ENCODE measurements at places on chromosomes 11 and 22. TPM values are rescaled to one million over a fixed set of nuclear protein-coding genes. Genes with fewer than 3 reads are reported as not detected.

DNA sequence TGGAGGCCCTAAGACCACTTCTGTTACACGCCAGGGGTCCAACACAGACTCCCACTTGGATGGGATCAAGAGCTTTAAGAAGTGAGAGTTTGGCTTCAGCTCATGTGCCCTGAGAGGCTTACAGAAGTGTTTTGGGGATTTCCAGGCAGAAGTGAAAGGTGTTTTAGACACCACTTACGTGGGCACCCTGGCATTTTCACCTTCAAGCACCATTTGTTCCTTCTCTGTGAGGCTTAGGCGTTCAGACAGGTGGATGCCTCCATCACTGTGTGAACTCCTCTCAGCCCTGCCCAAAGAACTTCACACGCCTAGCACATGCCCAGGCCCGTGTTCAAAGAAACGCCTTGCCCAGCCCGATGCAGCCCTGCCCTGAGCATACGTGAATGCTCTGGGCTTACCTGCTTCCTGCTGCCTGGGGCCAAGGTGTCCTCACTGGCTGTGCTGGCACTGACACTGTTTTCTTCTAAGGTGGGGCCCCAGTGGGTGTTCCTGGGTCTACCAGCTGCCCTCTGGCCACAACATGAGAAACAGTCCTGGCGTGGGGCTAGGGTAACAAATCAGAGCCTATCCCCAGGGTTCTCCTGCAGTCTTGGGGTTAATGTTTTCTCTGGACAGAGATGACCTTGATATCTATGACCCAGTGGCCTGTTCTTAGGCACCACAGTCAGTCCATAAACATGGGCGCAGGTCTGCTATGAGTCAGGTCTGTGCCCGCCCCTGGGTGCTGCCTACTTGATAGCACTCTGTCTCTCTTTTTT, 34.0 kb downstream of the AMPD3 start:
- DNase-seq: no peak

The PARVG gene
- 4.5 TPM for polyA plus RNA-seq

DNA sequence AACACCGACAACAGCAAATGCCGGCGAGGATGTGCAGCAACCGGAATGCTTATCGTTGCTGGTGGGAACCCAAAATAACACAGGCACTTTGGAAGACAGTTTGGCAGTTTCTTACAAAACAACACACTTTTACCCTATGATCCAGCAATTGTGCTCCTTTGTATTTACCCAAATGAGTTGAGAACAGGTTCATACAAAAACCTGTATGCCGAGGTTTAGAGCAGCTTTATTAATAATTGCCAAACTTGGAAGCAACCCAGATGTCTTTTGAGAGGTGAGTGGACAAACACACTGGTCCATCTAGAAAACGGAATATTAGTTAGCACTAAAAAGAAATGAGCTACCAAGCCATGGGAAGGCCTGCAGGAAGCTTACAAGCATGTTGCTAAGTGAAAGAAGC, 118.9 kb downstream of the CTTN start:
- DNase-seq: no peak

- no peak for DNase-seq
Observed at GRCh38 chr22:19396934-19397733, 34.4 kb downstream of the HIRA start.

DNA sequence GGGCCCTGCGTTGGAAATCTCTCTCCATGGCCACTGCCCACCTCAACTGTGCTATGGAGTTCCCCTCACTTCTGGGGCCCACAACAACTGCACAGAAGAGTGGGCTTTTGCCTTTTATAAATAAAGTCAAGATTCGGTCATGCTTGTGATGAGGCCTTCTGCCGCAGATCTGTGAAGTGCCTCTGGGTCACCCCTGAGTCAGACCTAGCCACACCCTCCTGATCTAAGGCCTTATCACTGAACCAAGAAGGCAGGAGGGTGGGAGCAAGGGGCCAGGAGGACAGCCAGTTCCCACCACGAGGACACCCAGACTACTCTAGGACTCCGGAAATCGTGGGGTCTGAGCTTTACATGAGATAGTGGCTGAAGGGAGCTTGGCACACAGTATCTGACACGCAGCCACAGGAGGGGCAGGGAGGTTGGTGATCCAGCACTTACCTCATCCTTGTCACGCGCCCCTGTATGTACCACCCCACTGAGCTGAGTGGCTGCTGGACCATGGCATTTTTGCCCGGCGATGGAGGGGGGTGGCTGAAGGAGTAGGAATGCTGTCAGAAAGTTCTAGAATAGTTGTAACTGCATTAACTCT, 115.7 kb downstream of the ABTB2 start:
- no peak for DNase-seq

GRCh38 chr11:79168530-79169110, 272.2 kb downstream of the TENM4 start:
- DNase-seq: no peak

DNA sequence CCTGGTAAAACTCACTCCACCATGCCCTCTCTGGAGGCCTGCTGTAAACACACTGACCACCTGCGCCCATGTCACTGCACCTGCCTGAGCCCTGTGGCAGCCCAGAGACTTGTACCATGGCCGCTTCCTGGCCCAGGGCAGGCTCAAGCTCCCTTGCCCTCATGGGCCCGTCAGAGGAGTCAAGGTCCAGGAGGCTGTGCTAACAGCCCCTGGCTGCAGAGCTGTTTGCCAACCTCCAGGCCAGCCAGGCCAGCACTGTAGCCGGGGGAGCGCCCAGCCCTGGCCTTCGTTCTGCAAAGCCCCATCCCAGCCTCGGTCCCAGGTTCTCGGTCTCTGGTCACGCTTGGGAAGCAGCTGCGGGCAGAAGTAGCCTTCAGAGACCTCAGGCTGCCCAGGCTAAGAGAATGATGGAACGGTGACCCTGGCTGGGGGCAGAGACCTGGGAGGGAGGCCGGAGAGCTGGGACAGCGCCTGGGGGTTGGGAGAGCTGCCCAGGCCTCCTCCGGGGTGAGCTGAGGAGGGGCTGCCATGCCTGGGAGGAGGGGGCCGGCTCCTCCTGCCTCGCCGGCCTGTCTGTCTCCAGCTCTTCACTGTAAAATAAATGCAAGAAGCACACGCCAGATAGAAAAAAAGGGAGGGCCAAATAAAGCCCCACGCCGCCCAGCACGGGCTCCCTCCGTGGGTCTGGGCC, 11.9 kb upstream of the TCF20 start:
- DNase-seq: no peak

DNA sequence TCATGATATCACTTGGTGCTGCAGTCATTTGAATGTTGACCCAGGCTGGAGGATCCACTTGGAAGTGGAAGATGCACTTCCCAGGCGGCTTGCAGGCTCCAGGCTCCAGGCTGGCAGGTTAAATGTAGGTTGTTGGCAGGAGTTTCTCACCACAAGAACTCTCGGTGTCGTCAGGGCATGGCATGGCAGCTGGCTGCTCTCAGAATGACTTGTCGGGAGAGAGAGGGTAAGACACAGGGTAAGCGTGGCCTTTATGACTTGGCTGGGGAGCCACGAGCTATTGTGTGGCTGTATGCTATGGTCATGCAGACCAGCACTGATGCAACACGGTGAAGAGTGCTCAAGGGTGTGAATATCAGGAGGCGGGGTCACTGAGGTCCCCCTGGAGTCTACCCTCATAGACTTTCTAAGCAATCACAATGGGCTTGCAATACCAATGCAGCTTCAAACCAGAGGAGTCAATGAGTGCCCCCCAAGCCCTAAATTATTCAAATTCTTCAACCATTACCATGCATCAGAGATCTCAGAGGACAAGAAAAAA, 1027.7 kb downstream of the OPCML start:
- no peak for DNase-seq

The LRRC56 gene
- polyA plus RNA-seq: 9.1 TPM

DNA sequence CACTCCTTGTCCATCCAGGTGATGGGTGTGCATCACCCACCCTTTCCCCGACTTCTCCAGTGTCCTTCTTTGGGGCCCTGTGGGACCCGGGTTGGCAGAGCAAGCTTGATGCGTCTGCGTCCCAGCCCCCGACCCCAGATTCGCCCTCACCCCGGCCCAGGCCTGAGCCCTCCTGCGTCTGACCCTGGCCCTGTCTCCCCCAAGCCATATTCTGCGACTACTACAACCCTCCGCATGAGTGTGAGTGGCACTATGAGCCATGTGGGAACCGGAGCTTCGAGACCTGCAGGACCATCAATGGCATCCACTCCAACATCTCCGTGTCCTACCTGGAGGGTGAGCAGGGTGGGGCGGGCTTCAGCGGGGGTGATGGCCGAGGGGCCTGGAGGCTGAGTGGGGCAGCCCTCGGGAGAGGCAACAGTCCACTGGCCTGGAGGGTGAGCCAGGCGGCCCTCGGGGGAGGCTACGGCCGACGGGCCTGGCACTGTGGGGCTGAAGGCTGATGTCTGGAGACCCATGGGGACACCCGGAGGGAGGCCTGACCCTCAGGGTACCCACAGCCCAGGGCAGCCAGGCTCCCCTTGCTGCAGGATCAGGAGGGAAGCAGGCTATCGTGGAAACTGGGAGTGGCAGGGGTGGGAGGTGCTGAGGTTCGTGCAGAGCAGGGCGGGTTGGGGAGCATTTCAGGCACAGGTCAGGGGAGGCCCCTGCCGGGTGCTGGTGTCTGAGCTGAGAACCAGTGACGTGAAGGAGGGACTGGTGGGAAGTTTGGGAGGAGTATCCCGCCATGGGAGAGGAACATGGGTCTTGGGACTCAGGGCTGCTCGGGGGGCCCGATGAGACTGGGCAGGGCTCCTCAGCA, 15.3 kb downstream of the MUC2 start:
- DNase-seq: no peak

The APOA5 gene
- not detected for polyA plus RNA-seq

The RCOR2 gene
- 11.0 TPM for polyA plus RNA-seq

DNA sequence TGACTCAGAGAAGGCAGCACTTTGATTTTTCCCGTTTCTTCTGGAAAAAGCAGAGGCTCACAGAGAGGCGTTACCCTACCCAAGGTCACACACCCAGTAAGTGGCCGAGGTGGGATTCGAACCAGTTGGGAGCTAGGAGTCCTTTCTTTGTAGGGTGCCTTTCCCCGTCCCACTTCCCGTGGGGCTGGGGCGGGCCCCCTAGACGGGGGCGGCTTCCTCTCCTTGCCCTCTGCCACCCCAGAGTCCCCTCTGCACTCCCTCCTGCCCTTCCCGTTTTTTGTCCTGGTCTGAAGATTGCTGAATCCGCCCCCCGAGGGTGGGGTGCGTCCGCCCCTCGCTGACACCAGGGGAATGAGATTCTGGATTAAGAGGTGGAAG, 747 bp downstream of the TPCN2 start:
- DNase-seq: no peak

- no peak for DNase-seq
Observed at GRCh38 chr11:12818333-12819015, 144.3 kb downstream of the TEAD1 start.

The CEP126 gene
- 2.8 TPM for polyA plus RNA-seq

DNA sequence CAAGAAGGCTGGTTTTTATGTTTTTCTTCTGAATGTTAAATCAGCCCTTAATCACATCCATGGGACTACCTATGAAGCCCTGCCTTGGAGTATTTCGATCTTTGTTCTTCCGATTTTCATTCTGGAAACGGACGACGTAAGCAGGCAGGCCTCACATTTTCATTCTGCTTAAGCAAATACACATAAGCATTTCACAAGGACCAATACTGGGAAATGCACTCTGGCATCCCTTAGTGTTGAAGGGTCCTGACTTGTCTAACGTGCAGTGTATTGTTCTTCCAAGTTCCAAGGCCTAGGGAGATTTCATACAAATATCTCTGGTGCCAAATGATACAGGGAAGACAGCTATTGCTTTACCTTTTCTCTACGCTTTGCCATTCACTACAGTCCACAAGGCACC, 143.8 kb downstream of the LARGE1 start:
- no peak for DNase-seq

The PTPRJ gene
- 3.2 TPM for polyA plus RNA-seq

The OR56B1 gene
- polyA plus RNA-seq: not detected

The SPON1 gene
- 29.3 TPM for polyA plus RNA-seq

The RIBC2 gene
- polyA plus RNA-seq: 1.9 TPM

Measured in hindlimb muscle (tissue), 1 donor.